Endothelial cell of umbilical vein (primary cell): ENCODE measurements at places on chromosomes 2 and 18. TPM values are rescaled to one million over a fixed set of nuclear protein-coding genes. Genes with fewer than 3 reads are reported as not detected.

PSD4 gene
- 0.09 and 0.24 TPM in 2 replicates for total RNA-seq

DUSP19 gene
- 1.7 and 1.9 TPM in 2 replicates for total RNA-seq

DNA sequence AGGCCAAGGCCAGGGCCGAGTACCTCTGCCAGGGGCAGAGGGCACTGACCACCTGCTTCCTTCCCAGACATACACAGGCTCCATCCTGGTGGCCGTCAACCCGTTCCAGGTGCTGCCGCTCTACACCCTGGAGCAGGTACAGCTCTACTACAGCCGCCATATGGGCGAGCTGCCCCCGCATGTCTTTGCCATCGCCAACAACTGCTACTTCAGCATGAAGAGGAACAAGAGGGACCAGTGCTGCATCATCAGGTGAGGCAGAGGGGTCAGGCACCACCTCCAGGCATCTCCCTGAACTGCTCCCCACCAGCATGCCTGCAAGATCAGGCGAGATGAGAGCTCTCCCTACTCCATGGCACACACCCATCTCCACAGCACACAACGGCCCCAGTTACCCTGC lies 31.1 kb downstream of the MYO7B start:
- peaks cover 5% of the 10 kb centered on the region for H3K4me1 ChIP-seq
- DNase-seq: no peak
- no peak overlapping the region for H3K27ac ChIP-seq
- no peaks in the 10 kb centered on the region for H3K36me3 ChIP-seq
- no peak overlapping the region for H3K4me3 ChIP-seq

DNA sequence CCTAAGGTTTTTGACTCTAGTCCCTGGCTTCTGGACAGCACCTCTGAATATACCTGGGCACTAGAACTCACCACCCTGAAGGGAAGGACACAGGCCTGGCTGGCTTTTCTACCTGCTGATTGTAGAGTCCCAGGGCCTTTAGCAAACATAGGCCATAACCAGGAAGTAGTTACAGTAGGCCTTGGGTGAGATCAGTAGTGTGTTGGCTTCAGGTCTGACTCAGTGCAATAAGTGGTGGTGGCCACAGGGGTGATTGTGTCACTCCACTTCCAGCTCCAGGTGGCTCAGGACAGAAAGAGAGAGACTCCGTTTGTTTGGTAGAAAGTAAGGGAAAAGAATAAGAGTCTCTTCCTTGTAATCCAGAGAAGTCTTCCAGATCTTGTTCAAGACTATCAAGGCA lies 101.7 kb upstream of the LGALSL start:
- H3K27ac ChIP-seq: no peak overlapping the region
- no peaks in the 10 kb centered on the region for H3K36me3 ChIP-seq
- no peak overlapping the region for H3K4me3 ChIP-seq
- peaks cover 16% of the 10 kb centered on the region for H3K27me3 ChIP-seq

DNA sequence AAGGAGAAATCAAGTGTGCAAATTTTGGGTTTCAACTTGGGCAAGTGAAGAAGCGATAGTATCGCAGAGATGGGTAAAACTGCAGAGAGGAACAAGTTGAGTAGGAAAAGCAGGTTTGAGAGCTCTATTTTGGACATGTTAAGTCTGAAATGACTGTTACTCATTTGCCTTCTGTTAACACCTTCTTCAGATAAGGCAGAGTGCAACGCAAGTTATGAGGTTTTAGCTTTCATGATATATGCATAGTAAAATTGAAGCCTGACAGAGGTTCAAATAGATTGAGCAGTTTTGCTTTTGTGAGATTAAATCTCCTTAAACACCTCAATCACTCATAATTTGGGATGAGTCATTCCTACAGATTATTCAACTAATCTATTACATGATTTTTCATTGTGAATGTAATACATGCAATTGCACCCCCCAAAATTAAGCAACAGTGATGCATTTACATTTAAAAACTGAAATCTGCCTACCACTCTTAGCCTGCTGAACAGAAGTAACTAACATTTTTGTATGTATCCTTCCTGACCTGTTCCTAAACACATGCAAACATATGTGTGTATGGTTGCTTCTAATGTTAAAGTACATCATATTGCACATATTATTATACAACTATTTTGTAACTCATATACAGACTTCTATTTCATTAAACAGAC lies 575.4 kb downstream of the ARHGAP15 start:
- H3K27me3 ChIP-seq: no peaks in the 10 kb centered on the region
- no peaks in the 10 kb centered on the region for H3K4me1 ChIP-seq
- H3K4me3 ChIP-seq: no peak overlapping the region
- no peak overlapping the region for H3K27ac ChIP-seq
- DNase-seq: no peak
- H3K36me3 ChIP-seq: no peaks in the 10 kb centered on the region

- H3K27me3 ChIP-seq: no peaks in the 10 kb centered on the region
- H3K4me1 ChIP-seq: no peaks in the 10 kb centered on the region
- DNase-seq: no peak
- no peaks in the 10 kb centered on the region for H3K36me3 ChIP-seq
- H3K4me3 ChIP-seq: no peak overlapping the region
- H3K27ac ChIP-seq: no peak overlapping the region
Observed at GRCh38 chr2:18473241-18474181, 86.9 kb downstream of the RDH14 start.

DNA sequence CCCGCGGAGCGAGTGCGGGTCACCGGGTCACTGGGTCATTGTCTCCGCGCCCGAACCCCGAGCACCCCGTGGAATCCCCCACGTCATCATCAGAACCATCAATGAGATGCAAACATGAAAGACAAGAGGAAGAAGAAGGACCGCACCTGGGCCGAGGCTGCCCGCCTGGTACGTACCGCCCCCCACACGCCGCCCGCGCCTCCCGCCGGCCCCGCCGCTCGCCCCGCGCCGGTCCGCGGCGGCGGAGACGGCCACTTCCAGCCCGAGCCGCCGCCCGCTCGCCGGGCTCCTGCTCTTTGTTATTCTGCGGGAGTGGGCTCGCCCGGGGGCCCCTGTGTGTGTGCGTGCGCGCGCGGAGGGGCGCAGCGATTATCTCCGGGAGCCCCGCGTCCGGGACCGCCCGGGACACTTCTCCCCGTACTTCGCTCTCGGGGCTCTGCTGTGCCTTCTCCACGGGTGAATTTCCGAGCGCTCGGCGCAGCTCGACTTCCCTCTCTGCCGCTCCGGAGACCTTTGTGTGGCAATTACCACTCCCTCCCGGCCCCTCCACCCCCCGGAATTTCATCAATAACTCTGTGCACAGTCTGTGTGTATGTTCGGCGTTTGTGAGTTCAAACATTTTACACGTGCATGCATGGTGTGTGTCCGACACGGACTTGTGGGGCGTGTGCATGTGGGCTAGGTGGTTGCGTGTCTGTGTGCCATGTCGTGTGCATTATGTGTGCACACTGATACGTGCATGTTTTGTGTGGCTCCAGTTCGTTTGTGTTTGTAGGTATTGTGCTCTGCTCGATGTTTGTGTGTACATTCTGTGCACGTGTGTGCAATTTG lies 714 bp downstream of the ASXL3 start:
- H3K36me3 ChIP-seq: no peaks in the 10 kb centered on the region
- H3K27ac ChIP-seq: no peak overlapping the region
- peak; percentile 25 for DNase-seq
- peak overlapping the region; percentile 44 for H3K4me3 ChIP-seq

GRCh38 chr2:232437195-232437571 lies 18.8 kb upstream of the ALPI start:
- no peaks in the 10 kb centered on the region for H3K4me1 ChIP-seq
- H3K27me3 ChIP-seq: no peaks in the 10 kb centered on the region

DNA sequence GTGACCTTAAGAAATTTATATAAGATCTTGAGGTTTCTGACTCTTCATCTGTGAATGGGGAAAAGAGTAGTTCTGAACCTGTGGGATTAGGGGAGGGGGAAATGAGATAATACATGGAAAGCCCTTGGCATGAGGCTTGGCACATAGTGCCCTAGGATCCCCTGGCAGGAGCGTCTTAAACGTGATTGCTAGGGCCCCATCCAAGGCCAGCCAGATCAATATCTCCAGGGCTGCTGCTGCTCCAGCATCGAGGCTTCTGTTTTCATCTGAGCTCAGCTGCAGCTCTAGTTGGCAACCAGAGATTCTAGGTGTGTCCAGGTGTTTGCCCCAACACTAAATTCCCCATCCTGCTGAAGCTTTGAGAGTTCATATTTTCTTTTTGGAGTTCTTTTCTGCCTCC lies 71.0 kb downstream of the IL1R2 start:
- no peaks in the 10 kb centered on the region for H3K27me3 ChIP-seq
- H3K36me3 ChIP-seq: no peaks in the 10 kb centered on the region
- peaks cover 17% of the 10 kb centered on the region for H3K4me1 ChIP-seq
- H3K4me3 ChIP-seq: no peak overlapping the region
- H3K27ac ChIP-seq: no peak overlapping the region

DNA sequence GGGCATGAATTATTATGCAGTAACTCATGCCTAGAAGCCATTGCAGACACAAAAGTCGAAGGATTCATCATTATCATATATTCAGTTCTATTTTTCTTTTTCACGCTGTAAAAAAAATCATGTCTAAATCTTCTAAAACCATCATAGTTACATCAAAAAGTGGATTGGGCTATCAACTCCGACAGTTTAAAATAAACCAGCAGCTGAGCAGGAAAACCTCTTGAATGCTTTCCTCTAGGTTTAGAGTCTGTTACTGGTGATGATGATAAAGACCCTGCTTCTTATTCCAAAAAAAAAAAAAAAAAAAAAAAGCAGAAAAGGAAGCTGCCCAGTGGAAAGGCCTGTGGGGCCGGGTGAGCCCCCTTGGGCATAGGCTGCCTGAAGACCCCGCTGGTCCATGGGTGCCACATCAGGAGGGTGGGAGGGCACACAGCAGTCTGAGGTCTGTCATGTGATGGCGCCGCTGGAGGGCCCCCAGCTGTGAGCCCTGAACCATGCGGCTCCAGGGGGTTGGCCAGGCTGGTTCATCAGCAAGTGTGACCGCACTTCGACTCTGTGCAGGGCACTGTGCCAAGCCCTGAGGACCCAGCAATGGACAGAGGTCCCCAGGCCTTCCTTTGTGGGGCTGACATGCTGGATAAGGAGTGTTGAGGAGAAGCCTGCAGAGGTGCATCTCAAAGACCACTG lies 199.6 kb downstream of the EIPR1 start:
- H3K36me3 ChIP-seq: no peaks in the 10 kb centered on the region
- DNase-seq: no peak
- no peak overlapping the region for H3K4me3 ChIP-seq
- H3K27me3 ChIP-seq: no peaks in the 10 kb centered on the region
- H3K4me1 ChIP-seq: no peaks in the 10 kb centered on the region
- no peak overlapping the region for H3K27ac ChIP-seq

DNA sequence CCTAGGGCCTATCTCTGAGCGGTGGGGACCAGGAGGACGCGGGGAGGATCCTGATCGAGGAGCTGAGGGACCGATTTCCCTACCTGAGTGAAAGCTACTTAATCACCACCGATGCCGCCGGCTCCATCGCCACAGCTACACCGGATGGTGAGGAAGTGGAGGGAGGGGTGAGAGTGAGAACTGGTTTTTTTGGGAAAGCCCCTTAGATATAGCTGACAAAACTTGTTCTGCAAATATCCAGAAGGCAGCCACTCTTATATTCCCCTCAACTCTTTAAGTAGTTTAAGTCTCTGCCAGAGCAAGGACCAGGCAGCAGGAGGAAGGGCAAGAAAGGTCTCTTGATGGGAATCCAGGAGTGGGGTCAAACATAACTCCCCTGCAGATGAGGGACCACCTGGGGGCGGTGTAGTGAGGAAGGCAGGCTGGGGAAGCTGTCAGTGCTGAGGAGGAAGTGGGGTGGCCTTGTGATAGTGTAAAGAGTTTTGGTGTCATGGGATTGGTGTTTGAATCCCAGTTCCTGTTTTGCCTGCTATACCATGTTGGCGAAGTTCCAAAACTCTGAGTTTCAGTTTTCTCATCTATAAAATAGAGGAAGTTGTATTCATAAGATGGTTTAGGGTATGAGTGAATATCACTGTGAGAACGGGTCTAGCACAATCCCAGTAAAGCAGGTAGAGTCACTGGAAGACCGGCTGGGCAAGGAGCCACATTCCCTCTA lies 3.4 kb downstream of the NAGK start:
- DNase-seq: peak; percentile 52
- H3K27ac ChIP-seq: no peak overlapping the region
- H3K27me3 ChIP-seq: no peaks in the 10 kb centered on the region
- H3K36me3 ChIP-seq: peaks cover 5% of the 10 kb centered on the region
- H3K4me1 ChIP-seq: peaks cover 27% of the 10 kb centered on the region

GRCh38 chr2:3527886-3528785 lies 8.8 kb upstream of the ADI1 start:
- H3K36me3 ChIP-seq: no peaks in the 10 kb centered on the region
- H3K27me3 ChIP-seq: no peaks in the 10 kb centered on the region
- H3K4me1 ChIP-seq: peaks cover 10% of the 10 kb centered on the region
- H3K27ac ChIP-seq: no peak overlapping the region
